ENCODE measurements at places on chromosomes 6 and 20.

DNA sequence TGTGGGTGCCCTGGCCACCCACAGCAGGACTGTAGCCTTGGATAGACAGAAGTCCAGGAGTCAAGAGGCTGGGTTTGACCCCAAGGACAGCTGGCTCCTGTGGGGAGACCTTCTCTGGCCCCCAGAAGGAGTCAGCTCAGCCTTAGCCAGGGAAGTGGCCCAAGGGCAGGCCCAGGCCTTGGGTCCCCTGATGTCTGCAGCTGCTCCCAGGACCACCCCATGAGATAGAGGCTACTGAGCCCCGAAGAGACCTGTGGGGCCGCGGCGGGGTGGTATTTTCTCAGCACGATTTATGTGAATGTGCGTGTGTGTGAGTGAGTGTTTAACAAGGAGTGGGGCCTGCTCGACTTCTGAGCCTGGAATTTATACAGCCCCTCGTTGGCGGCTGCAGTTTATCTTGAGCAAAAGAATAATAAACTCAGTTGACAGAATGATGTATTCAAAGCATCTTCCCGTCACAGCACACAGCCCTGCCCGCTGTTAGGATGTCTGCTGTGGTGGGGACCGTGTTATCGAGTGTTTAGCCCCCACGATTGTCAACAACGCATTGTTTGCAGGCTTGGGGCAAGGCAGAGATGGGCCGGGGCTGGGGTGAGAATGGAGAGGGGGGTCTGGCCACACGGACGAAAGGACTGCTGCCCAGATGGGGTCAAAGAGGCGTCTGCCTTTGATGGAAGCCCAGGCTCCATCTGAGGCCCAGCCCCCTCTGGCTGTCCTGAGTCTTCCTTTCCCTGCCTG, 163.3 kb downstream of the VEGFA start:
- DNase-seq = no peak

DNA sequence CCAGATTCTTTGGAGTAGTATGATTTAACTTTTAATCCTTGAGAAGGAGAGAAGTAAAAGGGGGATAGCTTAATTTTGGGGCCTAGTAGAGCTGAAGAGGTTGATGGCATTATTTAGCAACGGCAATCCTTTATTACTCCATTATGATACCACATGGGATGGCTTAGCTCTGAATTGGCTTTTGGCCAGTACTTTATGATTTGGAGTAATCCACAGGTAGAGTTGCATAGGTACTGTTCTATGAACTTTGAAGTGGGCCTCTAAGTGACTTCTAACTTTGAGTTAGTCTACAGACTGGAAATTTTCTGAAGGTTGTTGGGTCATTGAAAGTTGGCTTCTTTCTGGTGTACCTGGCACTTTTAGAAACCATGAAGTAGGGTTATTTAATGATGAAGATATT, 11.6 kb downstream of the YWHAB start:
- DNase-seq = no peak

DNA sequence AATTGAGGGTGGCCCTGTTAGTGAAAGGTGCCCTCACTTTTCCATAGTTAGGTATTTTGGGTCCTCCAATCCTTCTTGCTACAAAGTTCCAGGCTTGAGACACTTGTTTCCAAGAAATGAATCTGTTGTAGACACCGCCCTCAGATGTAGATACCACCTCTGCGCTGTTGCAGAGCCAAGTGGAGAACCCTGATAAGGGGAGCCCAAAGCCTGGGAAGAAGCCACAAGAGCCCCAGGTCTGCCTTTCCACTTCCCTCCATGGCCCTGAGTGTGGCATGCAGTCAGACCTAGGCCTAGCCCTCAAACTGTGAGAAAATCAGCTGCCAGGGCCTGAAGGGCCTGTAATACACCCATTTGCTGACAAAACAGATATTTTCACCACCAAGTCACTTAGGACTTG, 37.1 kb downstream of the DTD1 start:
- DNase-seq = no peak

GRCh38 chr6:108757357-108757756, 90.9 kb upstream of the ARMC2 start:
- DNase-seq = no peak

DNA sequence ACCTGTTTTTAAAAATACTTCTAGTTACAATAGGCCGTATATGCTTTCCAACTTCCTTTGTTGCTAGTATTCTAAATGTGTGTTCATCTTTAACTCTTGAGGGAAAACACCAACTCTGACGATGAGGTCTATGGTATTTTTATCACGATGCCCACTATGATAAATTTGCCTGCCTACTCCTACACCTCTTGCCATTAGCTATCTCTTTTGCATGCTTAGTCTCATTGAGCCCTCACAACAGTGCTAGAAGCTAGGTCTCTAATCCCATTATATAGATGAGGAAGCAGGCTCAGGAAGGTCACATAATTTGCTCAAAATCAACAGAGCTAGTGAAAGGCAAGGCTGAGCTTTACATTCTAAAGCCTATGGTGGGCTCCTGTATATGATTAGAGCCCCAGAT, 13.2 kb downstream of the AAR2 start:
- DNase-seq = no peak

GRCh38 chr6:112618849-112619248, 271.7 kb downstream of the RFPL4B start:
- no peak for DNase-seq

GRCh38 chr20:64077094-64077493, 2.2 kb downstream of the RGS19 start:
- no peak for DNase-seq

DNA sequence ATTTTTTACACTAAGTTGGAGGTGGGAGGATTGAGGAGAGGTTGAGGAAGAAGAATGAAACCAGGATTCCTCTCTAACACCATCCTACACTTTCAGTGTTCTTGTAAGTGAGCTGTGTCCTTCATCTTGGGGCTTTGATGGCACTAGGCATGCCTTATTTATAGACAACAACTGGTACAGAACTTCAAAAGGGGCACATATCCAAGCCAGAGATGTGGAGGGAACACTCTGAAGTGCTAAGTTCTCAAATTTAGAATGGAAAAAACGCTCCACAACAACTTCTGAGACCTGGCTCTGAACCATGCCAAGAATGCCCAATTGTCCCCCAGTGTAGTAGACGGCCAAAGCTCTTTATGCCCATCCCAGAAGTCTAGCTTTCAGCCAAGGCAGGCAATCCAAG, 16.2 kb upstream of the PKHD1 start:
- DNase-seq = no peak

DNA sequence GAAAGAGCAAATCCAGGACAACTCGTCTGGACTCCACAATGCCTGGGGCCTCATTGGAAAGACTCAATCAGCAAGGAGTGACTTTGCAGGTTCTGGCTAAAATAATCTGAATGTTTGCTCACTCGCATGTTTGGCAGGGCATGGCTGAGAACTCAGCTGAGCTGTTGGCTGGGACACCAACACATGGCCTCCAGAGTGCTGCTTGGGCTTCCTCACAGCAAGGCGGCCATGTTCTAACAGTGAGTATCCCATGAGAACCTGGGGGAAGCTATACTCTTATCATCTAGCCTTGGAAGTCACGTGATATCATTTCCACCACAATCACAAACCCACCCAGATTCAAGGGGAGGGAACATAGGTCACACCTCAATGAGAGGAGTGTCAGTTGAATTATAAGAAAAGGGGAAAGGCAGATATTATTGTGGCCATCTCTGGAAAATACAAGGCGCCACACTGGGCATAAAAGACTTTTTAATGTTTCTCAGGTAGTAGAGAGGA, 23.1 kb upstream of the SHLD1 start:
- DNase-seq = no peak

GRCh38 chr20:56420028-56420427, 8.0 kb downstream of the CASS4 start:
- no peak for DNase-seq

DNA sequence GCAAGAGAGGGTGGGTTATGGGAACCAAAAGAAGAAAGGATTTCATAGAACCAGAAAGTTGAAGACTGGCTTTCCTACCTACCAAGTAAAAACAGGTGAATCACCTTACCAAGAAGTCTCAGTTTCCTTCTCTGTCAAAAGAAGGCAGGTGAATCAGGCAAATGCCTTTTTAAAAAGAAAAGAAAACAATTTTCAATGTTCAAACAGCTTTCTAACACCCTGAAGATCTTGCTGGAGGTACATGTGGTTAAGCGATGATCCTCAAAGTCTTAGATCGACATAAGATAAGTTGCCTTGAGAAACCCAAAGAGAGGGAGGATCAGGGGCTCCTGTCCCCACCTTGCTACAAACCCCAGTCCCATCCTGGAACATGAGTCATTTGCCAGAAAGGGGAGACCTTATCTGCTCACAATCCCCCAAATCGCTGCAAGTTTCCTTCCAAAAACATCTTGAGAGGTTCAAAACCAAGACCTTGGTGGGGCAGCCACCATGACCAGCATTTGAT, 71.6 kb downstream of the NFATC2 start:
- DNase-seq = no peak

DNA sequence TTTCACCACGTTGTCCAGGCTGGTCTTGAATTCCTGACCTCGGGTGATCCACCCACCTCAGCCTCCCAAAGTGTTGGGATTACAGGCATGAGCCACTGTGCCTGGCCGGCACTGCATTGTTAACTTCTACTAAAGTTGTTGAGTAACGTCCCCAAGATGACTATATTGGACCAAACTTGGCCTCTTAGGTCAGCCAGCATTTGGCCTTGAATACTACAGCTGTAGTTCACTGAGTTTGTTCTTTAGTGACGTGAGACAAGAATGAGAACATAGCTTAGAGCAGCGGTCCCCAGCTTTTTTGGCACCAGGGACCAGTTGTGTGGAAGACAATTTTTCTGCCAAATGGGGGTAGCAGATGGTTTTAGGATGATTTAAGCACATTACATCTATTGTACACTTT, 237.1 kb downstream of the TBC1D7 start:
- DNase-seq = no peak

GRCh38 chr6:148944608-148945007, 197.8 kb downstream of the UST start:
- no peak for DNase-seq

- no peak for DNase-seq
Measured at GRCh38 chr20:1389703-1390580, 2.9 kb downstream of the FKBP1A start.

GRCh38 chr6:92648364-92649086, 770.8 kb downstream of the EPHA7 start:
- no peak for DNase-seq

DNA sequence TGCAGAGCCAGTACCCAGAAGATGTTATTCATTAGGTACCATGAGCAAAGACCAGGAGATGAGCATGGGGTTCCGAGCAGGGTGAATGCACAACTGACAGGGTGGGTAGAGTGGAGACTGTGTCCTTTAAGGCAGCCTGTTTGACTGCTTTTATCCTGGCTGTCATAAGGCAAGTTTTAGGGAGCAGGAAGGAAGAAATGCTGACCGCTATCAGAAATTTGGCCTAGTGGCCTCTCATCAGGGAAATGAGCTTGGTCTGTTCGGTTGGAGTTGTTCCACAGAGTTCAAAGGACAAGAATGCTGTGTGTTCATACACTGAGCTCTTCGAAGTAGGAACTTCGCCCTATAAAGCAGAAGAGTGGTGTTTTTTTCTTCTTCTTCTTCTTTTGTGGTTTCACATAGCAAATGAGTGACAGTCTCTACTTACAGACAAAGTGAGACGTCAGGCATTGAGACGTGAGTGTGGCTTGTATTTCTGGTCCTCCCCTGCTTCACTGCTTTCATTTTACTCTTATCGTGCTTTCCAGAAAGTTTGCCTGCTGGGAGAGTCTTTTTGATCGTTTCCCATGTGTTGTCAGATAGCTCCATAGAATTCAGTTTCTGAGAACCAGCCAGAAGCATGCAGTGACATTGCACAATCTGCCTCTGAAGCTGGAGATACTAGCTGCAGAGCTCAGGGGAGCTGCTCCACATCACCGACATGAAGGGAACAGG, at the start of gene CASS4:
CASS4 (plus strand) TSS at position 502 of the 714 bp plus-strand sequence; CDS start at position 701, 199 bp downstream.
- no peak for DNase-seq

DNA sequence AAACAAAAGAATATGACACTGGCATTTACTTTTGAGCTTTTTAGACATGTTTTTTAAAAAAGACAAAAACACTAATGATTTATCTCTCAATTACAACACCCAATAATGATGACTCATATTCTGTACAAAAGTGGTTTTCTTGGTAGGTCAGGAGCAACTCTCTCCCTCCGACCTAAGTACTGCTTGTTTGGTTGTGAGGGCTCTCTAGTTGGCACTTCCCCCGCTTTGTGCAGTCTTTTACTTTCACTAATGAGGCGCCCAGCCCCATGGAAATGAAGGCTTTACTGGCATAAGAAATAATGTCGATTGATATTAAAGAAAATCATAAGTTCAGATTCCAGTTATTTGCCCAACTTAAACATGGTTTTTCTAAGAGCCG, 1.3 kb downstream of the KPNA5 start:
- no peak for DNase-seq

Data from C1 segment of cervical spinal cord (tissue), 14 donors.